ENCODE measurements at places on chromosomes 6 and 20.

DNA sequence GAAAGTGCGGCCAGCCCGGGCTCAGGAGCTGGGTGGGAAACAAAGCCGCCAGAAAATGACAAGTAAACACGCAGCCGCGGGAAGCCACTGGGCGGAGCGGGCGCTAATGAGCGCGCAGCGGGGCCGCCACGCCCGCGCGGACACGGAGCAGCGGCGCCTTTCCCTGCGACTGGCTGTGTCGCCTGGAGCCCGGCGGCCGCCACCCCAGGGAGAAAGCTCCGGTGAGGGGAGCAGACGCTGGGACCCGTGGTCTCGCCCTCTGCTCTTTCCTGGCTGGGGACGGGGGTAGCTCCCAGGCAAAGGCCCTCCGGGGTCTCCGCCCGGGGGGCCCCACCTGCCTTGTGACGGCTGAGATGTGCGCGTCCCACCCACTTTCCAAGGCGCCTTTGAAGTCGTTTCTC lies 54.9 kb downstream of the PRR18 start:
- DNase-seq, result no peak

- no peak for DNase-seq
These were observed 68.1 kb upstream of the CEP85L start for GRCh38 chr6:118719351-118720124.

- DNase-seq, result no peak
These were observed 83.6 kb downstream of the SCAND1 start for GRCh38 chr20:35870541-35871258.

DNA sequence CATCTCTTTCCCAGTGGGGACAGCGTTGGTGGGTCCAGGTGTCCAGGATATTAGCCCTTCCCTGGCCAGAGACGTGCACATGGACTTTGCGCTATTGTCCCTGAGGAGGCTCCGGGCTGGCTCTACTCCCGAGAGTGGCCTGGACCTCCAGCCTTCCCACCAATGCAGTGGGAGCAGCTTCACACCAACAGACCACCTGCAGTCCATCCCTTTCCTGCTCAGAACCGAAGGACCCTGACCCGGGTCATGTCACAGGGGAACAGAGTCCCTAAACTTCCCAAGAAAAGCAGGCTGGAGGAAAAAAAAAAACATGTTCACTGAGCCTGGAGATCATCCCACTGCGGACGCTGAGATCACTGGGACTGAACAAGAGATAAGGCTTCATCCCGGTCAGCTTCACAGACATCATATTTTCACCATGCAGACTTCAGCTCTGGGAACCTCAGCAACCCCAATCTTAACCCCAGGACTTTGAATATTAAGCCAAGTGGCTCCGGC lies 18.3 kb downstream of the ZMYND8 start:
- DNase-seq, result no peak

GRCh38 chr6:129184324-129184723 lies 301.4 kb downstream of the LAMA2 start:
- DNase-seq, result no peak

- DNase-seq, result peak; percentile 35
These were observed 27.1 kb upstream of the SYNCRIP start for GRCh38 chr6:85669735-85670194.

GRCh38 chr6:154738551-154738961 lies 5.3 kb downstream of the SCAF8 start:
- no peak for DNase-seq

DNA sequence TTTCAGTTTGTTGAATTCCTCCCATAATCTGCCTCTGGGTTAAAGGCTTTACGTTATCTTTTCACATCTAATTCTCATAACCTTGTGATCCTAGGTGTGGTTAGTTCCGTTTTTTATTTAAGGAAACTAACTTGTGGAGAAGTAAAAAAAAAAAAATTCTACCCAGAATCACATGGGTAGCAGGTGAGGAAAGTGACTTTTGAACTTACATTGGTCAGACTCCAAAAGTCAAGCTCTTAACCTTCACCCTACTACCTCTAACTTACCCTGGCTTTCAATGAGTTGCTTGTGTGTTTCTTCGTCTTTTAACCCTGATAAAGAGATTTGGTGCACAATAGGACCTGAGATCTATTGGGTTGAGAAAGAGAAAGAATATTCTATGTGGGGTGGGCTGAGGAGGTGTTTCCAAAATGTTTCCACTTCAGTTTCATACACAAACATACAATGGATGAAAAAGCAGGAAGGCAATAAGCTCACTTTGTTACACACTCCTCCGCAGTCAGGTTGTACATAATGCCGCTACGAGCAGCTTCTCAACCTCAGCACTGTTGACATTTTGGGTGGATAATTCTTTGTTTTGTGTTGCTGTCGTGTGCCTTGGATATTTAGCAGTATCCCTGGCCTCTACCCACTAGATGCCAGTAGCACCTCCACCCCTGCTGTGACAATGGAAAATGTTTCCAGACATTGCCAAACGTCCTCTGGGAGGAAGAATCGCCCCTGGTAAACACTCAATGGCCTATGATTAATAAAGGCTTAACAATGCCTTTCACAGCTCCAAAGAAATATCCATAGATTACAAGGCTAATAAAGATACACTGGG lies 193.0 kb upstream of the ZNF217 start:
- no peak for DNase-seq

DNA sequence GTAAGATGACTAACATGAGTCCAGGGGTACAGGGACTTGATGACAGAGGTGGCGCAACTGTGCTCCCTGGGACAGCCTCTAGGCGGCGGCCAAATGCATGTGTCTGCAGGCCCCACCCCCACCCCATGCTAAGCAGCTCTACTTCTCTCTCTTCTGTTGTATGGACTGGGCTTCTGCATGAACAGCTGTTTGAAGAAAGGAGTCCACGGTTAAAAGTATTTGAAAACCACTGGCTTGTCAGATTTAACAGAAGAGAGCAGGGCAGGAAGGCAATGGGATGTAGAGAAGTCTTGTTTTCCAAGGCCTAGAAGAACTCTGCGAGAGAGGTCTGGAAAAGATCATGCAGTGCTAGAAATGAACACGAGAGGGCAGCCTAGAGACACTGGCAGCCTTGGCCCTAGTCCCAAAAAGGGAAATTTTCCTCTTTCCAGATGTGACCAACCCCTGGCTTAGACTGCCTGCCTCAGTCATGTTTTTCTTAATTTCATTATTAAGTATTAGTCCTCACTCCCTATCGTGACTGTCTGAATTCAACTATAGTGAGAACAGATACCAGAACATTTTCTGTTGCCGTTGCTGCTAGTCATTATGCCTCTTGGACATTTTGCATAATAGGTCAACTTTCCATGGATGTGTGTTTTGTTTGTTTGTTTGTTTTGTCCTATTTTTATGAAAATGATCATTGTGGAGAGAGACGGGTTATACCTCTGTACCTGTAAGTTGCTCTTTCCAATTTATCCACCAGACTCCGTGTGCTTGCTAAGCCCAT lies 265.0 kb downstream of the ADGRG6 start:
- DNase-seq, result peak; percentile 78

DNA sequence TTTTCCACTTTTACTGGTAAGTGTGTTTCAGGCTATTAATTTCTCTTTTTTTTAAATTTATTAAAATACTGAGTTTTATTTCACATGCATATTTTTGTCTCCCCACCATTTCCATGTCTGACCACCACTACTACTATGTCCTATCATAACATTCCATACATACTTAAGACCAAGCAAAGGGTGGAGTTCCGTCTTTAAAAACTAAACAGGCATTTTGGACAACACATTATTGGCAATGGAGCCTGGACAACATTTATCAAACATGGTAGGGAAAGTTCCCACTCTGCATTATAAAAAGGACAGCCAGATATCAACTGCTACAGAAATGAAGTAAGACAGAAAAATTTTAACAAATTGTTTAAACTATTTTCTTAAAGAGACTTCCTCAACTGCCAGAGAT lies 91.9 kb downstream of the LMBRD1 start:
- DNase-seq, result no peak

GRCh38 chr6:9675122-9675521 lies 739.8 kb downstream of the TFAP2A start:
- DNase-seq, result no peak

GRCh38 chr6:90088009-90088408 lies 193.7 kb downstream of the GJA10 start:
- peak; percentile 26 for DNase-seq

GRCh38 chr6:100726666-100727065 lies 154.5 kb downstream of the ASCC3 start:
- DNase-seq, result no peak

GRCh38 chr20:49165611-49166010 lies 22.5 kb downstream of the STAU1 start:
- DNase-seq, result no peak

DNA sequence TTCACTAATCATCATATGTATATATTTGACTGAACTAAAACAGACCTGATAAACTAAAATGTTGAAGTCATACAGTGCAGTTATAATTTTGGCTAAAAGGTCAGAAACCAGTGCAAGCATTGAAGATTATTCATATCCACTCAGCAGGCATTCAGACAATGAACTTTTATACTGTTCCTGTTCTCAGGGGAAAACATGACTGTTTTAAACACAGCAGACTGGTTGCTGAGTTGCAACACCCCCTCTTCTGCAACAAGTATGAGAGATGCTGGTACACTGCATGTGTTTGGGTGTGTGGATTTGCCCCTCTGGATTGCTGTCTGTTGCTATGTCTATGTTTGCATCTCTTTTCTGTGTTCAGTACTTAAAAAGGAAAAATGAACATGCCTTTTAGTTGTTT lies 206.8 kb downstream of the EYA4 start:
- DNase-seq, result no peak

GRCh38 chr6:35267446-35267845 lies 7.9 kb downstream of the ZNF76 start:
- no peak for DNase-seq

GRCh38 chr6:25486550-25486949 lies 165.5 kb upstream of the SCGN start:
- no peak for DNase-seq
